Activated T-helper 2 cell treated with anti-CD3 and anti-CD28 coated beads, Interferon-gamma antibody, Interleukin-2, Interleukin-4, amounts not matched to agents 10 μg/mL and 5 μg/mL and 100 μg/mL, durations not matched to agents 14 hours and 24 hours and 36 hours (primary cell): ENCODE measurements at places on chromosomes 11 and 22.

- DNase-seq: no peak
These were observed 10.3 kb upstream of the POLA2 start for GRCh38 chr11:65251476-65251875.

DNA sequence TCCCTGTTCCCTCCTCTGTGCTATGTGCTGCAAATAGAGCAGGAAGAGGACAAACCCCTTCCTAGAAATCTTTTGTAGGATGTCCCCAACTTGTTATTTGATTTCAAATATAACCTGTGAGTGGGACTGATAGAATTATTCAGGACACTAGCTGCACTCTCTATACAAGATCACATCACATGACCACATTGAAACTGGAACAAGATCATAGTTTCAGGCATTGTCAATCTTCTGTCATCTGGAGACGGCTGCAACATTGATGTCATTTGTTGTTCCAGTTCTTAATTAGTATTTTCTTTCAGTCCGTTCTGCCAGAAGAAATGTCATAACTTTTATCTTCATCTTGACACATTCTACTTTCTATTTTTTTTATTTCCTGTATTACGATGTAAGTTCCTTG, 89.3 kb downstream of the GRIA4 start:
- no peak for DNase-seq

GRCh38 chr11:33615751-33616150, 84.9 kb downstream of the C11orf91 start:
- no peak for DNase-seq

GRCh38 chr11:118485273-118485672, 42.0 kb upstream of the TTC36 start:
- DNase-seq: no peak

- no peak for DNase-seq
These were observed 4.7 kb downstream of the CCDC34 start for GRCh38 chr11:27358296-27358695.

- no peak for DNase-seq
These were observed 13.1 kb upstream of the SERPING1 start for GRCh38 chr11:57584341-57584740.

GRCh38 chr11:36007127-36007655, 63.3 kb downstream of the LDLRAD3 start:
- DNase-seq: no peak
